ENCODE measurements at places on chromosomes 12 and 14.

DNA sequence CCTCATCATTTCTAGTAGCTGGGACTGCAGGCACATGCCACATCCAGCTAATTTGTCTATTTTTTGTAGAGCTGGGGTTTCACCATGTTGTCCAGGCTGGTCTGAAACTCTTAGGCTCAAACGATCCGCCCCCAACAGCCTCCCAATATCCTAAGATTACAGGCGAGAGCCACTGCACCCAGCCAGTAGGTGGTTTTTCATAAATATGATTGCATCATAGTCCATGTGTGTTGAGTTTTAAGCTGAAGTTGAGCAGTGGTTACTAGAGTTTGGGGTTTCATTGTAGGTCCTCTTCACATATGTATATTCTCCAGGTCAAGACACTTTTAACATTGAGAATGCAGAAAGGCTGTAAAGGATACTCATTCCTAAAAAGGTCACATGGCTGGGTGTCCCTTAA is 13.1 kb upstream of the TNS2 start:
- no peak for DNase-seq

GRCh38 chr12:120668091-120668867 is 18.7 kb upstream of the MLEC start:
- DNase-seq: no peak

DNA sequence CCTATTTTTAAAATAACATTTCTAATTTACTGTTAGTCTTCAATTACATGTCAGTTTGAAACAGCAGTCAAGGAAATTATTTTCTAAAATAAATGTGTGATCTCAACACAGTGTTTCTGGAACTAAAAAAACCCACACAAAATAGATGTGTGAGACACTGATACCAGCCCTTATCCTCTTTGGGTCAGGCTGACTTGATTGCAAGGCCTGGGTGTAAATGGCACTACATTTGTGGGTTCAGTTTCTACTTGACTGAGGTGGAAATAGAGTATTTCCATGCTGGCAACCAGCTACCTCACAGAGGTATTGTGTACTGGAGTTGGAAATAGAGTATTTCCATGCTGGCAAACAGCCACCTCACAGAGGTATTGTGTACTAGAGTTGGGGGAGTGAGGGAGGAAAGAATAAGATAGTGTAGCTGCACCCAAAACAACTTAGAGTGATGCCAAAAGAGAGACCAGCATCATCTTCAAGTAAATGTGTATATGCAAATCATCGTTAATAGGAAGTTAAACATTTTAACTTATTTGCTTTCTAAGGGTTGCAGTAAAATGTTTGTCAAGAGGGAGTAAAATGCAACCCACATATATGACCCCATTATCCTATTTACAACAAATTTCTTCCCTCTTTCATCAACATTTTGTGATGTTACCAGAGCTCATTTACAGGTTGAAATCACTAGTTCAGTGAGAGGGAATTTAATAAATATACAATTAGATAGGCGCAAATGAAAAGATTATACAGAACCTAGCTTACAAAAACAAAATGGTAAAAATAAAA is 10.7 kb upstream of the LYZ start:
- no peak for DNase-seq

DNA sequence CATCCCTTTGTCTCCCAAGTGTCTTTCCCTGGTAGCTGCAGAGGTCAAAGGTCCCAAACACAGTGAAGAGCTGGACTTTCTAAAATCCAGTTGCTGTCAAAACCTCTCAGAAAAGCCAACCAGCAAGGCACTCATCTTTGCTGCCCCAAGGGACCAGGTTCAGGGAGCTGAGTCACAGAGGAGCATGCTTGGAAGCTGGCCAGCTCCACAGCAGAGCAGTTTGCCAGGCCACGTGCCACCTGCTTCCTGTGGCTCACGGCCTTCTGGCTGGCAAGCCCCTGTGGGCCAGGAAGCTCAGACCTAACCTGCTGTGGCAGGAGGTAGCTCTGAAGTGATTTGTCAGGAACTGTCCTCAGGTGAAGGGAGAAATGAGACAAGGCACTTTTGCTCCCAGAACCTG is 3.6 kb downstream of the ISCU start:
- DNase-seq: no peak

DNA sequence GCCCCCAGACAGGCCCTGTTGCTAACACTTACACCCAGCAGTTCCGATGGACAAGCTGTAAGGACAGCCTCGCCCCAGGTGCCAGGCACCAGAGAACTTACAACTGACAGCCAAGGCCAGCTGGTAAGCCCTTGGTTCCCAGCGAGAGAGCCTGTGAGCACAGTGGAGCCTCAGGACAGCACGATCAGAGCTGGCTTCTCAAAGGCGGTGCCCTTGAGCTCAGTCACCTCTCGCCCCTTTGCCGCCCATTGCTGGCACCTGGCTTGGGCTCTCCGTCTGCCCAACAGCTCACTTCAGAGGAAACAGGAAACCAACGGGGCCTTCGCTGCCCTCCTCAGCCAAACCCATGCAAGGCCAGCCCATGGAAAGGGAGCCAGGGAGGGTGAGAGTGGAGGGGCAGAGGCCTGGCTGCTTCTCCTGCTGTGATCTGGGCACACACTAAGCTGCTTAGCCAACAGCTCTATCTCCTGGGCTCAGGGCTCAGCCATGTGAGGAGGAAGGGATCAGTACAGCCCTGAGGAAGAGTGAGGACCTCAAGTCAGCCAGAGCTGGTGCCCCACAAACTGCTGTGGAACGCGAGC is 98.5 kb downstream of the SINHCAF start:
- no peak for DNase-seq

DNA sequence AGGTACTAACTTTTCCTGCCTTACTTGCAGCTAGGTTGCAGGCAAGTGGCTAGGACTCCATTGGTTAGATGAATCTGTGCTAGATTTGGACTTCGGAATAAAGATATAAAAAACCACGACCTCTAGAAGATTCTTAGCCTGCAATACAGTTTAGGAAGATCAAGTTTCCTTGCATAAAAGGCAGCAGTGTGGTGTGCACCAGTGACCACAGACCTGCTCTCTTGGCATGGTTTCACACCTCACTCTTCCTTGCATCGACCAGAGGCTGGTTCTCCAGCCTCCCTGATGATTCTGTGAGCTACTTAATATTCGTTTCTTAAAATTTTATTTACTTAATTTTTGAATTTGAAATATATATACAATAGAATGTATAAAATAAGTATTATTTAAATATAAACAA is 9.8 kb downstream of the KLHDC1 start:
- DNase-seq: no peak

GRCh38 chr12:131862994-131863710 is 31.3 kb upstream of the ULK1 start:
- DNase-seq: no peak

DNA sequence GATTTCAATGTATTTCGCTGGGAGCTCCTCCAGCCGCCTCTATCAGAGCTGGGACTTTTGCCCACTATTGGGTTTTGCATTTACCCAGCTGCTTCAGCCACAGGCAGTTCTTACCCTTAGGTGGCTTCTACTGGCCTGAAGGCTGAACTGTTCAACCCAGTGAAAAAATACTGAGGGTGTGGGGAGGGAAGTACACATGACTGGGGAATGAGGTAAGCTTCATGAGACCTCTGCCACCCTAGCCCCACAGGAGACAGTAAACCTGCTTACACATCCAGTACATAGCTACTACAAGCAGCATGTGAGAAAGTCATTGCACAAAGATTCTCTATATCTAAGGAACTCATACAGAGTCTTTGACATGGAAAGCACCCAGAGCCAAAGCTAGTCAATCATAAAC is 411.1 kb downstream of the SYT1 start:
- no peak for DNase-seq

- DNase-seq: peak; percentile 65
Measured at GRCh38 chr12:6532927-6533652, 1.2 kb upstream of the GAPDH start.

Data from NCI-H1930 (cell line).